Bronchial epithelial cell (primary cell): ENCODE measurements at places on chromosomes 1 and 21.

DNA sequence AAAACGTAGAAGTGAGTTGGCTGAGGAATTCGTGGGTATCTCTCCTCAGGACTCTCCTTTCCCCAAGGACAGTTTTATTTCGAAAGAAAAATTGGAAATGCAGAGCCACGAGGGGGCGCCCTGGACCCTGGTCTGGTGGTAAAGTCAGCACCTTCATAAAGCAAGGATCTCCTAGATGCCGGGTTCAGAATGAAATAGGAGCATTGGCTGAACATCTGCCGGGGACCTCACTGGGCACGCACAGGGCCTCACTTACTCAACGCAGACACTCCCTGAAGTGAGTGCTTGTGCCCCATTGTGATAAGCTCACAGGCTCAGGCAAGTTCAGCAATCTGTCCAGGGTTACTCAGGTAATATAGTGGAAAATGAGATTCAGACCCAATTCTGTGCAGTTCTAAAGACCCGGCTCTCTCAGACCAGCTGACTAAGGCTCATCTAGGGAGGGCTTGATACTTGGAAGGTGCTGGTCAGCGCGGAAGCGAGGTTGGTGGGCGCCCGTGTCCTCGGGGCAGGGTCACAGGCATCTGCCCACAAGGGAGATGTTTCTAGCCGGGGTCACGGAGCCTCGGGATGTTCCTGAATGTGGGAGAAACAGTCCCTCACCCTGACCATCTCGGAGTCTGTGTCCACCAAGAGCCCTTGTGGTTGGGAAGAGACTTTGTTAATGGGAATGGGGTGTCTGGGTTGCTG, 55.7 kb upstream of the ETV3 start:
- peak; percentile 70 for DNase-seq

- DNase-seq, result peak; percentile 55
Measured at GRCh38 chr1:165899461-165899941, 72.1 kb downstream of the UCK2 start.

GRCh38 chr1:28326515-28326914, 2.3 kb upstream of the MED18 start:
- DNase-seq, result no peak

DNA sequence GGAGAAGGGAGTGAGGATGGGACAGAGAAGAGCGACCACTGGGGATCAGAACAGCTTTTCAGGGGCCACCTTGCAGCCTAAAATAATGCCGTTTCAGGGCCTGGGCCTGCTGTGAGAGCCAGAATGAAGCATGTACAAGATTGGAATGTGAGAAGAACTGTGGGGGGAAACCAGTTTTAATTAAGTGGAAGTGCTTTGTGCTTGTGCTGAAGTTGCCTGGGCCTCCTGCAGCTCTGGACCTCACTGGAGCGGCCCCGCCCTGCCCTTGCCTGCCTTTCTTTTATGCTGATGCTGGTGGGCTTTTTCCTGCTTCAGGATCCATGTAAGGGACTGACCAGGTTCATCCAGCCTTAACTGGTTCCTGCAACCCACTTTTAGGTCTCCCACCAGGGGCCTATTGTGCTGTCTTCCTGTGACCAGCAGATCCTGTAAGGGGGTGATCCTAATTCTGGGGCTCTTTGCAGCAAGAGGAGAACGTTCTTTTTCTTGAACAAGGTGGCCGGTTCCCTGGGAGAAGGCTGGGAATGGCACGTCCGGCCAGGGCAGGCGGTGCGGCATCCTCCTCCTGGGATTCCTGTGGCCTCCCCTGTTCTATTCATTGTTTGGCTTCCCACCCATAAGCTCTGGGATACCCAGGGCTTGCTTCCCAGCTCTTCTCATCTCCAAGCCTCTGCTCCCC, 3.2 kb downstream of the C1orf226 start:
- no peak for DNase-seq

DNA sequence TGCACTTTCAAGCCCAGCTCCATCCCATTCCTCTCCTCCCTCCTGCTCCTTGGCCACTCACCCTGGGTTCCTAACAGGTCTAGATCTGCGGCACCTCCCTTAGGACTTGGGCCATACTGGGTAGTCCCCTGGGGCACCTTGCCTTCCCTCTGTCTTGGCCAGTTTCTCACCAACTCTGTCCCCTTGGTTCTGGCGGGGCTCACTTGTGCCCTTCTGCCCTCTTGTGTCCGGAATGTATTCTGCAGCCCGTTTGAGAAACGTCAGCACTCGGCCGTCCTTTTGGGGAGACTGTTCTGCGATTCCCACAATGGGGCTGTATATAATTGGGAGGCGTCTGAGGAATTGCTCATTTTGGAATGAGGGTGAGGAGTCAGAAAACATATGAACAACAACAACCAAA, 162.4 kb downstream of the ZSCAN20 start:
- peak; percentile 20 for DNase-seq

GRCh38 chr1:227447531-227447990, 115.8 kb upstream of the ZNF678 start:
- DNase-seq, result no peak

DNA sequence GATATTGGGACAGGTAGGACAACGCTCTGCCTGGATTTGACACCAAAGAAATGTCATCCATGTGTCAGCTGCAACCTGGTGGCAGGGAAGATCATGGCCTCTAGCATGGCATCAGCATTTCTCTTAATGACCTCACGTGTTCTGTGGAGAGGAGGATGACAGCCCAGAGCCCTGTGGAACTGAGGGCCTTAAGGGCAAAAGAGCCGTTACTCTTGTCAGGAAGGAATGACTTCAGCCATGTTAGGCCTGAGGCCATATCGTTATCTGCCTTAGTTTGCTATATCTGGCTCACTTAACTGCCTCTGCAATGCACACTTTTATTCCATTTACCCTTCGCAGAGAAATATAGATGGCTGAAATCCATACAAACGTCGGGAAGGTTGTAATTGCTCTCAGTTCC, 83.2 kb upstream of the PBX1 start:
- DNase-seq, result no peak

DNA sequence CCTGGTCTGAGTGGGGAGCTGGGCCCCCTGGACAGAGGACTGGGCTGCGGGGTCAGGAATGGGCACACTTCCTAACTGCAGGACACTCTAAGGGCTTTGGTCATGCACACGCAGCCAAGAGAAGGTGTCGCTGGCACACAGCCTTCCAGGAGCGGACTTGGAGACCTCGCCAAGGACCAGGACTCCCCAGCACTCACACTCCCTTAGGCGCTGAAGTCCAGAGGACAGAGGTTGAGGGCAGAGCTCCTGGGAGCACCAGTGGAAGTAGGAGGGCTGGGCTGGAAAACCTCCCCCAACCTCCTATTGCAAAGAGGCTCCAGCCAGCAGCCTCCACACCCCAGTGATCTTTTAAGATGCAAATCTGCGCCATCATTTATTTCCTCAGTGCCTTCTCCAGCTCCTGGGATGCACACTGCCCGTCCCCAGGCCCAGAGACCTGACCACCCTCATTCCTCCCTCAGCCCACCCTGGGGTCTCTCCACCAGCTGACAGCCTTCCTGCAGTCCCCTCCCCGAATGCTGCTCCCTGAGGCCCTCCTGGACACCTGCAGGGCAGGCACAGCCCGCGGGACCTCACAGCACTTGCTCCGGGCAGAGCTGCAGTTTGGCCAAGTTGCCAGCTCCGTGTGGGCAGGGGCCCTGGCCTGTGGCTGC, 3.0 kb downstream of the TSPEAR start:
- DNase-seq, result no peak

DNA sequence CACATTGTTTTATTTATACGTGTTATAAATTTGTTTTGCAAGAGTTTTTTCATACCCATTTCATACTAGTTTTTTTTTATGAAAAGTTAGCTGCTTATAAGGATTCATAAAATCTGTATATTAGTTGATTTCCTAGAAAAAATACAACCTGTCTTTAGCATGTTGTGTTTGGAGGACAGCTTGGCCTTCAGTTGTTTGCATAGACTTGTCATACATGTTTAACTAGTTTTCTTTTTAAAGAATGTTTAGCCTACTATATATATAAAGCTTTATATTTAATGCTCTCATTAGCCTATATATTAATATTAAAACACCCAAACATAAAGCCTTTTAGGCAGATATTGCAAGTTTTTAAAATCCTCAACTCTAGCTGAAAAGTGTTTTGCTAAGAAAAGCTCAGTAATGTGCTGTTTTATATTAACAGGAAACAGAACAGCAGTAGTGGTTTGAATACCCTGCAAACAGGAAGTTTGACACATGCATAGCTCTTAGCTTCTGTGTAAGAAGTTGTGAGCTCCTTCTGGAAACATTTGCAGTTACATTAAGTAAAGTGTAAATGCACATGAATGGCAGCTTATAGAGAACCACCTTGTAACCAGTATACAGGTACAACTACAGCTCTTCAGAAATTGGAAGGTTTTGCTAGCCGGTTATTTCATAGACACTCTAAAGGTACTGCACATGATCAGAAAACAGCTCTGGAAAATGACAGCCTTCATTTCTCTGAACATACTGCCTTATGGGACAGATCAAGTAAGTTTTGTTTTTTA, at the start of gene PRKACB:
PRKACB (plus strand) TSS at position 476 of the 770 bp plus-strand sequence; CDS start at position 567, 91 bp downstream.
- DNase-seq, result peak; percentile 72

DNA sequence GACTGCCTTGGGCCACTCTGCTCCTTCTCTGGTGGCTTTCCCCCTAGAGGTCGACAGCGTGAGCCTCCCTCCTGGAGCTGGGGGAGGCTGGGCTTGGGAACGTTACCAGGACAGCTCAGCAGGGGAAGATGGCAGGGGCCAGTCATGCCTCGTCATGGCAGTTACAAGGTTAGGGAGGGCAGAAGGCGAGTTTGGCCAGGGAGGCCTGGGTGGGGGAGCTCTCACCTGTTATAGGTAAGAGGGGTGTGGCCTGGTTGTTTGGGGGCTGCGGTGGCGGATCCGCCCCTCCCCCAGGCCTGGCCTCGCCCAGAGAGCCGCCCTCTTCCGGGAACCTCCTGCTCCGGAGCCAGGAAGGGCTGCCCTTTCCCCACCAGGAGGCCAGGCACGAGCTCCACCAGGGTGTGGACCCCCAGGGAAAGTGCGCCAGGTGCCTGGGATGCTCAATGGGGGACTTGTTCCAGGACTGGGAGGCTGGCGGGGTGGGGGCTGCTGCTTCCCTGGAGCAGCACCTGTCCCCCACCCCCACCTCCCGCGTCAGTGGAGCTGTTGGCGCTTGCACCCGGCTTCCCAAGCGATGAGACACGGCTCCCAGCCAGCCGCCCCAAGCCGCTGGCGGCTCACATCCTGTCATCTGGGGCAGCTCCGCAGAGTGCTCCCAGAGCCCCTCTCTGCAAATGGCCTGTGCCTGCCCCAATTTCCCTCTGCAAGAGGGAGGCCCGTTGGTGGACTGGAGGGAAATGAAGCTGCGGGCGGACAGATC, 23.6 kb upstream of the PKP1 start:
- DNase-seq, result peak; percentile 82

- no peak for DNase-seq
Measured at GRCh38 chr21:45975020-45975666, 6.4 kb upstream of the COL6A1 start.

DNA sequence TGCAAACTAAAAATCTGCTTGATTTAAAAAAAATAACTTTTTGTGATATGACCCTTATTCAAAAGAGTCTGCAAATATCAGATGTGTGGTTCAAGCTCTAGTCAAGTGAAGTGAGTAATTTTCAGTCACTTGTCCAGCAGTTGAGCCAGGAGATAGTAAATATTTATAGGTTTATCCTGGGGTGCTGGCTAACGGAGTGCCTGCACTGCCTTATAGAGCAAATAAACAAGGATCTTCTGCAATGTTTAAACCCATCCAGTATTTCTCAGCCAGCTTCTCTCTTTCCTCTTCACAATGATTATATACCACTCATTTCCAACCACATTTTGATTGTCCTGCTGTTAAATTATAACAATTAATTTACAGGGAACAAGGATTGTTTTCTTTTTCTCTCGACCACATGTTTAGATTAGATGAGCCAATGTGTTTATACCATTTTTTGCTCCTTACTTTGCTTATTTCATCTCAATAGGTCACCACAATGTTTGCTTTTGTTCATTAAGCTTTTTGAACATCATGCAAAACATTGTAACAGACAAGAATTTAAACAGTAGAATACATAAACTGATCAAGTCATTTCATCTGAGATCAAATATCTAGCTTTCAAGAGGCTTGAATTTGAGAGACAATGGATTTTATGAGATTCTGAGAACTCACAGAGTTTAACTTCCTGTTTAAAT, 60.3 kb upstream of the GREM2 start:
- no peak for DNase-seq

DNA sequence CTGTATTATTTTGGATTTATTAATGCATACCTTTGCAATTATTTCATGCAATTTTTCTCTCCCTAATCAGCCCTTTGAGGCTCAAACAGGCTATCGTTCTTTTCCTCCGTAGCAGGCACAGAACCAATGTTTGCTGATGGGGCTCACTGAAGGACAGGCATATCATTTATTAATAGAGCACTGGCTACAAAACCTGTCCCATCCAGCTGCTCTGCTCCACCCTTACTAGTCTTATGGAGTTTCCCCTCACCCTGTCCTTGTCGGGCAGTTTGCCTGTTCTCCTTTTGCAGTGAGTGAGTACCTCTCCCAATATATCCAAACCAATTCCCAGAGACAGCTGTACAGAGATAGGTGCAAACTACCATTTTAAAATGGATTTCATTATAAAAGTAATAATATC, 16.6 kb upstream of the FCAMR start:
- no peak for DNase-seq

DNA sequence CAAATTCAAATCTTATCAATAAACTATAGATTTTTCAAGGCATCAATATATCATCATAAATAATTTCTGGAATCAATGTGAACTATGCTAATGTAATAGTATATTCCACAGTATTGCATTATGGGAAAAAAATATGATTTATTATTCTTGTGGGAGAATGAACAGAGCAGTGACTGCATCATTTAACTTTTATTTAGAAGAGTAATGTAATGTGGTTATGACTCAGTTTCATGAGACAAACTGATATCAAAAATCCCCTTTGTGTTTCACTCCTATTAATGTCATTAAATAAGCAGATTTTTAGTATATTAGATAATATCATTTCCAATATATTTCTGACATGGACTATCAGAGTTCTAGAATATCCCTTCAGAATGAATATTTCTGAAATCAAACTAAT, 187.6 kb downstream of the LRRC40 start:
- DNase-seq, result peak; percentile 1

DNA sequence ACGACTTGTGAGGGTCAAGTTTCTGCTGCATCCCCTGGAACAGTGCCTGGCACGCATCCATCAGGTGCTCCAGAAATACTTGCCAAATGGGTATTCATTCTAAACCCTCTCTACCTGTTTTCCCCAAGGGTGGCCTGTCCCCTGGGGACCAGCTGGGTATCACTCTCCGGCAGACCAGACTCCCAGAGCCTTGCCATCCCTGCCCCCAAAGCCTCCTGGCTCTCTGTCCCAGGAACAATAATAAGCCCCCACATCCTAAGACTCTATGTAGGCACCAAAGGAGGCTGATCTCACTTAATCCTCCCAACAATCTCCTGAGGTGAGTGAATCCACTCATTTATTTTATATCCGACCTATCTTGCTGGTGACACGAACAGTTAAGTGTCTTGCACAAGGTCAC, 96.7 kb downstream of the MRPL37 start:
- no peak for DNase-seq

GRCh38 chr1:100131623-100132022, 1.1 kb downstream of the SASS6 start:
- DNase-seq, result no peak

- DNase-seq, result peak; percentile 98
Measured at GRCh38 chr1:223714849-223715603, 2.7 kb downstream of the CAPN2 start.
